ENCODE measurements at places on chromosomes 7 and 10.

DNA sequence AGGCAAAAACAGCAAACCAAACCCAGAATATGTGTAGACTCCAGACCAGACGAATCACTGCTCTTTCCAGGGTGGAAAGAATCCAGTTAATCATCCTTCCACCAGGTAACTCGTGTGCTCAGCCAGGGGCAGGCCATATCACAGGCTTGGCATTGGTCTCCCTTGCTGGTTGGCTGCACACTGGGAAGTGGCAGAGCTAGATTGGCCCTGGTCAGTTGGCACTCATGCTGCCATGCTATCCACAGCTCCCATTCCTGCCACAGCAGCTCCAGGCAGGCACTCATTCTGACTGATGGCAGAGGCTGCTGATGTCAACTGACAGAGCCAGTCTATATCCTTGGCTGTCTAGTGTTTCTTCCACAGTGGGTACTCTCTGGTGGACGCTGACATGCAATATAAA is 9.7 kb upstream of the GDF10 start:
- no peak for DNase-seq

DNA sequence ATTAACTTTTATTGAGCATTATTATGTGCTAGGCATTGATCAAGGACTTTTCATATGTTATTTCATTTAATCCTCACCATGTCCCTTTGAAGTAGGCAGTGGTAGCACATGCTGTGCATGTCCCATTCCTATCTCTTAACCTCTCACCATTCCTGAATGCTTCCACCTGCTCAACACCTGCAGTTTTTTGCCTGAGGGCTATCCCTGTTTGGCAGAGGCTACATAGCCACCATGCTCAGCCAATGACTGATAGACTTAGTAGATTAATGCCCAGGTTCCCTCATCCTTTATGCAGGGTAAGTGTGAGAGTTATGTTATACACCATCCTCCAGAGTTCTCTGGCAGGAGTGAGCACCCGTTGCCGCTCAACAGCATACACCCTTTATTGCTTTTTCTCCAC is 387.8 kb downstream of the BBS9 start:
- no peak for DNase-seq

- no peak for DNase-seq
These were observed 800.0 kb downstream of the LRMDA start for GRCh38 chr10:76231286-76231934.

DNA sequence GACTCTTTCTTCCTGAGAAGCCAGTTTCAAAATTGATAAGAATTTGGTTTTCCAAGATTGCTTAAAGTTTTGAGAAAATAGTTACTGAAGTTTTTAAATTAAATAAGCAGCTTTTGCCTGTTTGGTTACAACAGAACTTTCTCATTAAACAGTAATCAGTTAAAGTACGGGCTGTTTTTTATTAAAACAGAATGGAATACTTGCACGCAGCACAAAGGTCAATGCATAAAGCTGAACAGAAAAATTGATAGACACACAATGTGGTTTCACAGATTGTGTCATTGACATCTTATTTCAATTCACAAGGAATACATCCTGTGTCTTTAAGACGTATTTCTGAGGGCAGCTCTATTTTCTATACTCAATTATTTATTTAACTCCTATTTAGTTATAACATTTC is 192.2 kb downstream of the PRKG1 start:
- no peak for DNase-seq

GRCh38 chr10:87504307-87504639 is 420 bp upstream of the MINPP1 start:
- no peak for DNase-seq

All from kidney capillary endothelial cell (primary cell).